ENCODE measurements at places on chromosomes 7 and 10. TPM values are rescaled to one million over a fixed set of nuclear protein-coding genes. Genes with fewer than 3 reads are reported as not detected.

DNA sequence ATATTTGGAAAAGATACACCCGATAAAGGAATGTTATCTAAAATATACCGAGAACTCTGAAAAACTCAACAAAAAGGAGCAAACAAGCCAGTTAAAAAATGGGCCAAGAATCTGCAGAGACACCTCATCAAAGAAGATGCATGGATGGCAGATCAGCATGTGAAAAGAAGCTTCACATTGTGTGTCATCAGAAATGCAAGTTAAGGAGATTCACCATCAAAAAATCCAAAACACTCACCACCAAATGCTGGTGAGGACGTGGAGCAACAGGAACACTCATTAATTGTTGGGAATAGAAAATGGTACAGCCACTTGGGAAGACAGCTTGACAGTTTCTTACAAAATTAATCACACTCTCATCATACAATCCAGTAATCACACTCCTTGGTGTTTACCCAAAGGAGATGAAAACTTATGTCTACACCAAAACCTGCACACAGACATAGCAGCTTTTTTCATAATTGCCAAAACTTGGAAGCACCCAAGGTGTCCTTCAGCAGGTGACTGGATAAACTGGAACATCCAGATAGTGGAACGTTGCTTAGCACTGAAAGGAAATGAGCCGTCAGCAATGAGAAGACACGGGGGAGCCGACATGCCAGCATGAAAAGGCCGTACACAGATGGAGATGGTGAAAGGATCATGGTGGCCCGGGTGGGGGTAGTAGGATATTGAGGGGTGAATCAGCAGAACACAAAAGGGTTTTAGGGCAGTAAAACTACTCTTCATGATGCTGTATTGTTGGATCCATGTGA lies 27.9 kb upstream of the PWWP2B start:
- no peaks in the 10 kb centered on the region for H3K27me3 ChIP-seq
- no peak overlapping the region for H3K4me3 ChIP-seq
- DNase-seq, result no peak

Gene SYT15B
- total RNA-seq, result 0.08 TPM

DNA sequence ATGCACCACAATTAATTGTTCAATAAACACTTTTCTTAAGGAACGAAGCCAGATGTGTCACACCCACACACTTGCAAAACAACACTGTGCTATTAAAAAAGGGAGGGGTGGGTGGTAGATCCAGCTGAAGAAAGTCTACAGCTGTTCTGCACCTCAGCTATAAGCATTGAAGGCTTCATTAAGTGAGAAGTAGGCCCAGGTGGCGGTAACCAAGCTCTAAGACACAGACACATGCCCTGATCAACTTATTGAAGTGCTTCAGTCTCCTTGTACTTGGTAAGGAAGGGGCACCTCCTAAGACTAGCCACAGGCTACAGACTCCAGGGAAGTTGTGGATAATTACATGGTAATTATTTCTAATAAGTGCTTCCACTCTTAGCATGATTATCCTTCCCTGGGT lies 4.5 kb upstream of the CPVL start:
- no peak overlapping the region for H3K27ac ChIP-seq
- H3K4me1 ChIP-seq, result peaks cover 5% of the 10 kb centered on the region
- H3K36me3 ChIP-seq, result no peaks in the 10 kb centered on the region
- H3K4me3 ChIP-seq, result no peak overlapping the region
- peaks cover 30% of the 10 kb centered on the region for H3K27me3 ChIP-seq

Gene REPIN1
- total RNA-seq, result 54.7 TPM

Gene ANKRD7
- total RNA-seq, result 1.9 TPM

DNA sequence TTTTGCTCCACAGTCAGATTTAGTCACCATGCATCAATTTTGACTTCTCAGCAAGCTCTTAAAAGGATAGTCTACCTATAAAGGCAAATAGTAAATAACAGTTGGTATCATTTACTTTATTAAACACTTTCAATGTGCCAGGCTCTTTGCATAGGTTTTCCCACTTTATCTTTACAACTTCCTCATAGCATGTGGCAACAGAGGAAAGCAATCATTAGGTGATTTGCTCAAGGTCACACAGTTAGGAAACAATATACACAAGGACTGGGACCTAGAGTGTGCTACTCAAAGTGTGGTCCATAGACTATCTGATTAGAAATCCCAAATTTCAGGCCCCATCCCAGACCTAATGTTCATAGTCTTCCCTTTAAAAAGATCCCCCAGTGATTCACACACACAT lies 212.3 kb downstream of the MTERF1 start:
- no peak overlapping the region for H3K4me3 ChIP-seq
- H3K27ac ChIP-seq, result no peak overlapping the region
- no peaks in the 10 kb centered on the region for H3K36me3 ChIP-seq
- H3K4me1 ChIP-seq, result no peaks in the 10 kb centered on the region

DNA sequence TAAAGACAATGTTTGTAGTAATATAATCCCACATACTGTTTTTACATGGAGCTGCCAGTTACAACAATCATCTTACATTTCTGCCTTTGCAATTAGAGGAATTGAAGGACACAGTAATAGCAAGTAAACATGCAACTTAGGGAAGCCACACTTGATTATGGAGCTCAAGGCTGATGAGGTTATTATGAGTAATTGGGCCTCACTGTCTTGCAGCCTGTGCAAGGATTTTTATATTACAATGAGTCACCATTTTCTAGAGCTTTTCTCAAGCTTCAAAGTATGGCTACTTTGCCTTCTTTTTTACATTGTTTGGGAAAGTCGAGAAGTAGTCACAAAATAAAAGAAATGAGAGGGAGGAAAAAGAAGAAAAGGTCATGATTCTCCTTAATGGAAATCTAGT lies 226.4 kb downstream of the KIAA1217 start:
- H3K4me1 ChIP-seq, result no peaks in the 10 kb centered on the region
- no peaks in the 10 kb centered on the region for H3K36me3 ChIP-seq
- H3K27ac ChIP-seq, result no peak overlapping the region
- H3K27me3 ChIP-seq, result peaks cover 19% of the 10 kb centered on the region

- no peak overlapping the region for H3K27ac ChIP-seq
- DNase-seq, result no peak
- H3K4me3 ChIP-seq, result no peak overlapping the region
Measured at GRCh38 chr7:130144312-130145171, 60.7 kb downstream of the TMEM209 start.

GRCh38 chr7:44884621-44885393 lies 523 bp downstream of the PURB start:
- peak; percentile 66 for DNase-seq
- H3K27me3 ChIP-seq, result no peaks in the 10 kb centered on the region
- peaks cover 46% of the 10 kb centered on the region for H3K36me3 ChIP-seq
- peak overlapping the region; percentile 89 for H3K4me3 ChIP-seq

DNA sequence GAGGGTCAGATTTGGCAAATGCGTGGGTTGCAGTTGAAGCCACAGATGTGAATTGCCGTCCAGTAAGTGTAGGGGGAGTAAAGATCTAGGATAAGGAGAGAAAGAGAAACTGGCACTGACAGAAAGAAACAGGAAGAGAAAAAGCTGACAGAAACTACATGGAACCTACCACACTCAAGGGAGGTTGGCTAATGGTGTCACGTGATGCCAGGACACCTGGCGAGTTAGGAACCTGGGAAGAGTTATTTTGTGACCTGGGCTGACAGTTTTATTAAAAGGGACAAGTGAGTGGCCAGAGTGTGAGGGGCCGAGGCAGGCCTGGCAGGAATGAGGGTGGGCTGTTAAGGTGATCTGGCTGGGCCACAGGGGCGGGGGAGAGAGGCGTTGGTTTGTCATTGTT lies 188.7 kb downstream of the ADARB2 start:
- no peaks in the 10 kb centered on the region for H3K36me3 ChIP-seq
- DNase-seq, result no peak
- no peak overlapping the region for H3K4me3 ChIP-seq
- H3K27ac ChIP-seq, result no peak overlapping the region
- H3K27me3 ChIP-seq, result no peaks in the 10 kb centered on the region

- DNase-seq, result no peak
- H3K4me1 ChIP-seq, result peaks cover 45% of the 10 kb centered on the region
- peaks cover 2% of the 10 kb centered on the region for H3K36me3 ChIP-seq
- H3K27ac ChIP-seq, result peak overlapping the region; percentile 72
- no peaks in the 10 kb centered on the region for H3K27me3 ChIP-seq
Measured at GRCh38 chr7:149855361-149856305, 17.5 kb downstream of the ZNF862 start.

DNA sequence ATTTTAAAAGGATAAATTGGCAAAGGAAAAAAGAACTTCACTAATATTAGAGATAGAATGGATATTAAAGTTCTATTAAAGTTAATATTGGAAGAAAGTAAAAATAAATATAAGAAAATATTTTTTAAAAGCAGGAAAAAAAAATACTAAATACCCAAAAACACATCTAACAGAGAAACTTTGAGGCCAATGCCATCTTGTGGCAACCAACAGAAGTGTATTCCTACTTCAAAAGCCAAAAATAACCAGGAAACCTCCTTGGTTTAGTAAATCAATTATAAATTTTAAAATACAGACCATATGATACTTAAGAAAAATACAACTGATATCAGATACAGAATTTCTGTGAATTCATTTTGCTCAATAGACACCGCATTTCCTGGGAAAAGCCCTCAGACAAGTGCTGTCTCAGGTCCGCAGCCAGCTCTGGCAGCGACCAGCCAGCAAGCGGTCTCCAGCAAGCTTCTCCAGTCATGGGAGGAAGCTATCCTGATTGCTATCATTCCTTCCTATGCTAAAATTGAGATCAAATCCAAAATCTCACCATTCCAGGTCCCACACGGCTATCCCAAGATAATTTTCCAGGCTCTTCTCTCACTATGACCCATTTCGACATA lies 65.3 kb downstream of the LMBR1 start:
- no peak overlapping the region for H3K27ac ChIP-seq
- no peak overlapping the region for H3K4me3 ChIP-seq
- no peaks in the 10 kb centered on the region for H3K4me1 ChIP-seq
- peaks cover 2% of the 10 kb centered on the region for H3K36me3 ChIP-seq

DNA sequence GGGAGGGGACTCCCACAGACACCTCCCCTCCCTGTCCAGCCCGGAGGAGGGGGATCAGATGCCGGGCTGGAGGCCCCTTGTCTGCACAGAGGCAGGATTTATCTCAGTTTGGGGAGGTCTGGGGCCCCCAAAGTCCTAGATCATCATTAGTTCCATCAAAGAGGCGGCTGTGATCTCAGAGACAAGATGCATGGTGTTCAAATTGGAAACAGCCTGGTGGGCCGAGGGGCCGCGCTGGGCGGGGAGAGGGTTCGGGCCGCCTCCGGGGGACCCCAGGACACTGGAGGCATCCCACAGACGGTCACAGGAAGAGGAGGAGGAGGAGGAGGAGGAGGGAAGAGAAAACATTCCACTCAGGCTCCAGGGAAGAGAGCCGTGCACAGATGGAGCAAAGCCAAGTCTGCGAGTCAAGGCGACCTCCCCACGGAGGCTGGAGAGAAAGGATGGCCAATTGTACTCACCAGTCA lies 69.5 kb upstream of the CUX1 start:
- peaks cover 13% of the 10 kb centered on the region for H3K4me1 ChIP-seq
- H3K27ac ChIP-seq, result no peak overlapping the region
- H3K27me3 ChIP-seq, result peaks cover 5% of the 10 kb centered on the region

- DNase-seq, result peak; percentile 33
- peak overlapping the region; percentile 12 for H3K4me3 ChIP-seq
- peak overlapping the region; percentile 93 for H3K27ac ChIP-seq
Measured at GRCh38 chr7:144842377-144842851, 6.6 kb upstream of the TPK1 start.

DNA sequence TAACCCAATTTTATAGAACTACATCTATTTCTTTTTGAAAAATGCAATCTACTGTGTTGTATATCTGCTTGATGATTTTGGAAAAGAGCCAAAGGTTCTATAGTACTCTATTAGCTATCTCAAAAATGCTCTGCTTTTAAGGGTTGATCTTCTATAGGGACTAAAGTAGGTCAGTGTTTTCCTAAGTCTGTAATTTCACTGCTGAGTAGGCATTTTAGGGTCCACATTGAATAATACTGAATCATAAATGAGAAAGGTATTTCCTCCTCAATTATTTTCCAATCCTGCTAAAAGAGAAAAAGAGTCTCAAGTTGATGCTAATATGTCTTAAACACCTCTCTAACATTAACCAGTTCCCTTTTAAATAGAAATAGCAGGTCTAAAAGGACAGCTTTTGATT lies 244.2 kb downstream of the LHFPL3 start:
- no peak overlapping the region for H3K27ac ChIP-seq
- H3K27me3 ChIP-seq, result no peaks in the 10 kb centered on the region
- H3K36me3 ChIP-seq, result no peaks in the 10 kb centered on the region
- H3K4me3 ChIP-seq, result no peak overlapping the region

Gene AKR1B15
- not detected for total RNA-seq

Gene SUN3
- not detected for total RNA-seq

- H3K27ac ChIP-seq, result peak overlapping the region; percentile 13
- H3K4me3 ChIP-seq, result peak overlapping the region; percentile 15
- peaks cover 36% of the 10 kb centered on the region for H3K4me1 ChIP-seq
- no peak for DNase-seq
Measured at GRCh38 chr7:48046458-48046857, 11.1 kb downstream of the C7orf57 start.

- H3K4me1 ChIP-seq, result no peaks in the 10 kb centered on the region
- H3K27me3 ChIP-seq, result peaks cover 6% of the 10 kb centered on the region
- H3K4me3 ChIP-seq, result no peak overlapping the region
- DNase-seq, result no peak
- peaks cover 3% of the 10 kb centered on the region for H3K36me3 ChIP-seq
Measured at GRCh38 chr10:23139677-23140076, 44.3 kb downstream of the MSRB2 start.

Gene PNLIP
- total RNA-seq, result not detected

Gene GHRHR
- total RNA-seq, result not detected

DNA sequence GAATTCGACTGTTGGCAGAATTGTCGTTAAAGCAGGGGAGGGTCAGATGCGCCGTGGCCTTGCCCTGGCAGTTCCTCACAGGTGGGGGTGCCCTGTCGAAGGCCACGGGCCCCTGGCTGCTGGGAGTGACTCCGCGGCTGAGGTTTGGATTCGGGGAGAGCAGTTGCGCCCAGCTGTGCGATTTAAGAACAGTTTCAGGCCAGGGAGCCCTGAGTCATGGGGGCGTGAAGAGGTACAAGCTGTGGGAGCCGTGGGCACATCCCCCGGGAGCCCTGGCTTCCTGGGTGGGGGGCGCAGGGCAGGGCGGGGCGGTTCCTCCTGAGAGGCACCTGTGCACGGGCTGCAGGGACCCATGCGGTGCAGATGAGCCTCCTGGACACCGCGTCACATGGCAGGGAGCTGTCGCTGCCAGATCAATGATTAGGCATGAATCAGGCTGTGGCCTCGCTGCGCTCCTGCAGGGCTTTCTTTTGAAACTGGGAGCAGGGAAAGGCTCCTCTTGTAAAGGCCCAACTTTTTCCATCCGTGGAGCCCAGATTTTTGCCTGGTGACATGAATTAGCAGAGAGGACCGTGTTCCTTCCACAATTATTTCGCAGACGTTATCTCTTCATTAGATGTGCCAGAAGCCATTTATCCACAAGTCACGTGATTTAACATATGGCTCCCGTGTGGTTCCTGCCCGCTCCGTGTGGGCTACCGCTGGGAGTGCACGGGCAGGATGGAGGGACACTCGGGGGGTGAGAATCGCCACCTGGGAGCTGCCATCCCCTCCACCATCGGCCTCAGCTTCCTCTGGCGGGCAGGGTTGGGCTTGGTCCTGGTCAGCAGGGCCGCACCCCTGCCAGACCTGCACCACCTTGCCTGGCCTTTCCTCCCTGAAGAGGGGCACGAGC lies 918 bp downstream of the PWWP2B start:
- H3K4me1 ChIP-seq, result peaks cover 5% of the 10 kb centered on the region
- H3K27me3 ChIP-seq, result no peaks in the 10 kb centered on the region

Gene PPP1R3A
- not detected for total RNA-seq

Gene SYT15
- total RNA-seq, result 0.50 TPM

Gene MYH16
- not detected for total RNA-seq
